Adipocyte (in vitro differentiated cells): ENCODE measurements at places on chromosomes 11 and 22.

DNA sequence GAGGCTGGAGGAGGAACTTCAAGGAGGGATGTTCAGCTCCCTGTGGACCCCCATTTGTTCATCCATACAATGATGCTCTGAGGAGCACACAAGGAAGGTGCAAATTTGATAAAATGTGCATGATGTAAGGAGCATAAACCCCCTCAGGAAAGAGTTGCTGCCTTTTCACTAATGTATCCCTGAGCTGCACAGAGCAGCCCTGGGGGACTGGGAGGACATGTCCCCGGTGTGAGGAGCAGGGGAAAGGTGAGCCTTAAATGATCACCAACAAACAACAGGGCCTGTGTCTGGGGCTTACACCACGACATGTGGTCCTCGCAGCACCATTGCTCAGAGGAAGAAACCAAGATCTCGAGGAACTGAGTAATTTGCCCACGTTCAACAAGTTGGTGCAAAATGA lies 3.5 kb upstream of the MAPK8IP2 start:
- no peak for DNase-seq

- DNase-seq, result no peak
Observed at GRCh38 chr22:36224245-36224644, 15.1 kb downstream of the APOL2 start.

- DNase-seq, result no peak
Observed at GRCh38 chr11:18709414-18709813, 10.8 kb downstream of the TMEM86A start.

DNA sequence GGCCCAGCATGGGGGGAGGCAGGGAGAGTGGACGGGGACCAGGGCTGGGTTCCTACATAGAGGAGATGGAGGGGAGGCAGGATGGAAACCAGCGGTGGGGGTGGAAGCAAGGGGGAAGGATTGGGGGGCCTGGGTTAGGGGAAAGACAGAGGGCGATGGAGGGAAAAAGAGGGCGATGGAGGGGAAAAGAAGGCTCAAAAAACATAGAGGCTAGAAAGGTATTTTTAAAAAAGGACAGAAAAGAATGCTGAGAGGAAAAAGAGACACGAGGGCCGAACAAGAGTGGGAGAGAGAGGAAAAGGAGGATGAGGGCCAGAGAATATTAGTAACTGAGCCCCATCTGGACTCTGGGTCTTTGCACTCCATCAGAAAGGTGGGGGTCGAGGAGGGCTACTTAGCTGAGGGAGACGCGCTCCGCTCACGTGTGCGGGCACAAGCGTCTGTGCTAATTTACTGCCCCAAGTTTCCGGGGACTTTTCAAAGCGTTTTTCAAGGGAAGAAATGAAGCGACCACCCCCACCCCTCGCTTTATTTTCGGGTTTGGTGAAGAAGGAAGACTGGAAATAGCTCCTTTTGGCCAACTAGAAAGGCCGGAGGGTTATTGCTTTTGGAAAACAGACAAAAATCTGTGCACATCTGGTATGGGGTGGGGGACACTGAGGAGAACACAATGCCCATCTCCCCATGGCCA lies 14.5 kb downstream of the PAX6 start:
- DNase-seq, result no peak

DNA sequence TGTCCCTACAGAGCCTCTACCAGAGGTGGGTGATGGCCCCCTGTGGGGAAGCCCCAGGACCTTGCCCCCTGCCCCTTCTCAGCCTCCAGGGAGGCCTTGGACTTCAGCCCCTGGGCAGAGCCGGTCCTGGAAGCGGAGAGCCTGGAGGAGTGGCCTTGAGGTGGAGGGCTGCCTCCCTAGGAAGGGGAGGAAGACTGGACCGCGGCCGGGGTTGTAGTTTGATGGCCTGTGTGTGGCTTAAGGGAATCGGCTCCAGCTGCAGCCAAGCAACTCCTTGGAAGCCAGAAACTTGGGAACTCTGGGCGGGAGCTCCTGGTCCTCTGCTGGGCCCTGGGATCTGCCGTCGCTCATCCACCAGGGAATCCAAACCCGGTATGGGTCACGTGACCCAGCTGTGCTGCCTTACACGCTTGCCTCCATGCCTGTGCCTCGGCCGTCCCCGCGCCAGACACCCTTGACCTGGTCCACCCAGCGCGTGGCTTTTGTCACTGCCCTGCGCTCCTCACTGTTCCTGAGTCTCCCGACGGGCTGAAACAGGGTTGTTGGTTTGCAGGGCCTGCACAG lies 23.5 kb upstream of the ARHGAP8 start:
- DNase-seq, result no peak

DNA sequence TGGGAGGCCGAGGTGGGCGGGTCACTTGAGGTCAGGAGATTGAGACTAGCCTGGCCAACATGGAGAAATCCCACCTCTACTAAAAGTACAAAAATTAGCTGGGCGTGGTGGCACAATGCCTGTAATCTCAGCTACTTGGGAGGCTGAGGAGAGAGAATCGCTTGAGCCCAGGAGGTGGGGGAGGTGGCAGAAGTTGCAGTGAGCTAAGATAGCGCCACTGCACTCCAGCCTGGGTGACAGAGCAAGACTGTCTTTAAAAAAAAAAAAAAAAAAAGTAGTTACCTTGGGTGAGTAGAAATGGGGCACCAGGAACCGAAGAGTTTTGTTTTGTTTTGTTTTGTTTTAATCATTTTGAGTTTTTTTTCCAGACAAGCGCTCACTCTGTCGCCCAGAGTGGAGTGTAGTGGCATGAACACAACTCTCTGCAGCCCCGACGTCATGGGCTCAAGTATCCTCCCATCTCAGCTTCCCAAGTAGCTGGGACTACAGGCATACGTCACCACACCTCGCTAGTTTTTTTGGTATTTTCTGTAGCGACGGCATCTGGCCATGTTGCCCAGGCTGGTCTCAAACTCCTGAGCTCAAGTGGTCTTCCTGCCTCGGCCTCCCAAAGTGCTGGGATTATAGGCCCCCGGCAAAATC lies 15.8 kb downstream of the THAP12 start:
- DNase-seq, result no peak

- no peak for DNase-seq
Observed at GRCh38 chr11:6557063-6557462, 46.4 kb downstream of the RRP8 start.

DNA sequence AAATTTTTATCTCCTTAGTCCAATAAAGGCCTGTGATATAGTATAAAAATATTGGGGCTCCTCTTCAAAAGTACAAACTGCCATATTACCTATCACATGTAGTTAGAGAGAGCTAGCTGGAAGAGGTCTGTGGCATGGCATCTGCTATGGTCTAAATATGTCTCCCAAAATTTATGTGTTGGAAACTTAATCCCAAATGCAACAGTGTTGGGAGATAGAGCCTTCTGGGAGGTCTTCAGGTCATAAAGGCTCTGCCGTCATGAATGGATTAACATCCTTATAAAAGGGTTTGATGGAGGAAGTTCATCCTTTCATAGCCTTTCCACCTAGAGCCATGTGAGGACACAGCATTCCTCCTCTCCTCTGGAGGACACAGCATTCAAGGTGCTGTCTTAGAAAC lies 105.4 kb downstream of the RELT start:
- DNase-seq, result no peak

DNA sequence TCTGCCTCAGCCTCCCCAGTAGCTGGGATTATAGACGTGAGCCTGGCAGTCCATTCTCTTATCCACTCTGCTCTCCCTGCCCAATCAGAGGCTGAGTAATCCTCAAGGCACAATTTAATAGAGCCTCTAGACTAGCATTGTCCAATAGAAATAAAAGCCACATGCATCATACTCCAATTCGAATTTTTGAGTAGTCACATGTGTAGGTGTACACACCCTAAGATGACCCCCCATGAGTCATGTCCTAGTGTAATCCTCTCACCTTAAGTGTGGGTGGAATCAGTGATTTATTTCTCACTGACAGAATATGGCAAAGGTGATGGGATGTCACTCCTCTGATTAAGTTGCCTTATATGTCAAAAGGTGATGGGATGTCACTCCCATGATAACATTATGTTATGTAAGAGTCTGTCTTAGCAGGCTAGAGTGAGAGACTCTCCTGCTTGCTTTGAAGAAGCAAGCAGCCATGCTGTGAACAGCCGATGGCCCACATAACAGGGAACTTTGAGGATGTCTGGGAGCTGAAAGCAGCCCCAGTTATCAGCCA lies 61.3 kb downstream of the MN1 start:
- DNase-seq, result no peak

- no peak for DNase-seq
Observed at GRCh38 chr22:37352481-37352880, 70.2 kb downstream of the CYTH4 start.

GRCh38 chr11:1757861-1758610 lies 5.7 kb downstream of the CTSD start:
- DNase-seq, result no peak

GRCh38 chr22:25148149-25148691 lies 51.4 kb upstream of the CRYBB3 start:
- no peak for DNase-seq

- no peak for DNase-seq
Observed at GRCh38 chr22:50470491-50470890, 4.3 kb downstream of the SBF1 start.

GRCh38 chr11:832529-833113 lies at the start of gene CD151:
CD151 (plus strand) TSS chr11:832952; CDS start chr11:836070, 3,118 bp downstream.
- DNase-seq, result peak; percentile 87

DNA sequence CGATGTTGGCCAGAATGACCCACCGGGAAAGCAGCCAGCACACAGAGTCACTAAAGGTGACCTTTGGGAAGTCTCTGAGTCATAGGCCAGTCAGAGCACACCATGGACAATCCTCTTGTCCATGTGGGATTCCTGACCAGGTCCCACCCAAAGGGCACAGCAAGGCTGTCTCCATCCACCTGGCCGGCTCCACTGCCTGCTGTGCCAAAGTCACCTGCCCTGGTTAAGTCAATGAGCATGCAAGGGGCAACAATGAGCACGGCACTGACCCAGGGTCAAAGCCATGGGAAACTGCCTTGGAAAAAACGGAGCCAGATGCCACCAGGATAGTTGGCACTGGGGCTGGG lies 49.8 kb downstream of the SHANK2 start:
- DNase-seq, result no peak

DNA sequence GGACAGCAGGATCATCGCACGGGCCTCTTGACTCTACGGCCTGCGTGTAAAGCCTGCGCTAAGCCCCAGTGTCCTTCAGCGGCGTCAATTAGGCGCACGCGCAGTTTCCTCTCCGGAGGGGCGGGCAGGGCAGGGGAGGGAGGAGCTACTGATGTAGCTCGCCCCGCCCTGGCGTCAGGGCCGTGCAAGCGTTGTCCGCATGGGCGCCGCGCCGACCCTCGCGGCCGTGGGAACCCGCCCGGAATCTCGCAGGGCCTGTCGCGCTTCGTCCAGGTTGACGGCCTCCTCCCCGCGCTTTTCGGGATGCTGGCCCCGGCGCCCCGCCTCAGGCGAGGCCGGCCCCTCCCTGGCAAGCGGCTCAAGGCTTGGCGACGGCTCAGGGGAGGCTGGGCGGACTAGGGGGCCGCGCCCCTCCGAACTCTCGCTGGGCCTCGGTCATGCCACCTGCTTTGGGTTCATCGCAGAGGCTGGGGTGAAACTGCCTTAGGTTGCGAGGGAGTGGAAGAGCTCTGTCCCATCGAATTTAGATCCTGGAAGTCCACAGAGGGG lies 61.1 kb downstream of the ST3GAL4 start:
- DNase-seq, result peak; percentile 38

- no peak for DNase-seq
Observed at GRCh38 chr11:128802358-128802981, 64.6 kb downstream of the KCNJ1 start.

DNA sequence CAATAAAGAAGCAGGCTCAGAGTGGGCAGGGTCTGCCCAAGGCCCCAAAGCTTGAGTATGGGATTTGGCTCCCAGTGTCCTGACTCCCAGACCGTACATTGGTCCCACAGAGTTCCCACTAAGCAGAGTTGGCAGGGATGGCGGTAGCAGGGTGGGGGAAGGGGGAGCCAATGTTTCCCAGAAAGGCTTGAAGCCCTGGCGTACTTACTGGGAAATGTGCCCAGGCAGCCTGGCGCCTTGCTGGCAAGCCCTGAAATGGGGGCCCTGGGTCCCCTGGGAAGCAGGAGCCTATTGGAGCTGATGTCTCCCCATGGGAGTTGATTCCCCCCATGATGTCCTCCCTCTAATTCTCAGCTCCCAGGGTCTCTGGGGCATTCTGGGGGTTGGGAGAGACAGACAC lies 9.3 kb downstream of the ARHGEF17 start:
- no peak for DNase-seq

DNA sequence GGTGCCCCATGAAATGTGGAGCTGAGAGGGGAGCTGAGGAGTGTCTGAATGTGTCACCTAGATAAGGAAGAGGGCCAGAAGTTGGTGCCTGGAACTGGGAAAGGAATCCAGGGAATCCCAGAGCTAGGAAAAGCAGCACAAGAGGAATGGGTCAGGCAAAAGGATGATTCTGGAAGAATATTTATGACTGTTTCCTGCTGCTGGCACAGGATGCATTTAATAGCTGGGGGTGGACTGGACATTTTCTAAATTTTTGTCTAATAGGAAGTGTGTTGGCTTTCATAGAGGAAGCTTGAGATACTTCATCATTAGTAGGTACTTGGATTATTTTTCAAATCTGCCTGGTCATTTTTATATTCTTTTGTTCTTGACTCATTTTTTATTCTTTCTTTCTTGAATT lies 17.4 kb upstream of the MRGPRX2 start:
- no peak for DNase-seq

GRCh38 chr11:114441921-114442320 lies 2.7 kb downstream of the REXO2 start:
- DNase-seq, result peak; percentile 12

DNA sequence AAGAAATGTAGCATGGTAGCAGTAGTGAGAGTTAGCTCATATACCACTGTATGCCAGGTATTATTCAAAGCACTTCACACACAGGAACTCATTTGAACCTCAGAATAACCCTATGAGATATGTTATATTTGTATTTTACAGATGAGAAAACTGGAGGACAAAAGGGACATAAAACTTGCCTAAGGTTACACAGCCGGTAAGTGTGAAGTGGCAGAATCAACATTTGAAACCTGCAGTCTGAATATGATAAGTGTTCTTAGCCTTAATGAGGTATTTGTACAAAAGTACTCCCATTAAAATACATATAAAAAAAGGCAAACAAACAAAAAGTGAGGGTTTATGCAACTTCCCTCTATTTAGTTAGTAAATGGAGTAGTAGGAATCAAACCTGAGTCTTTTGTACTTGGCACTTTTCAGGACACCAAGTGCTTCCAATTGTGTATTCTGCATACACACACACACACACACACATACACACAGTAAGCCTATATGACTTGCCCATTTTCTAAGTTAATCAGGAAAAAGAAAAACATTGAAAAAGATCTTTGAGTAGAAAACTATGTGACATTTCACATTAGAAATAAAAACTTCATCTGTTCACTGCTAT lies 223.9 kb upstream of the FOLH1 start:
- no peak for DNase-seq
